ENCODE measurements at places on chromosomes 5 and 9. TPM values are rescaled to one million over a fixed set of nuclear protein-coding genes. Genes with fewer than 3 reads are reported as not detected.
A peak's percentile ranks its signal among the peaks of the same experiment; 100 is the strongest.

- DNase-seq, result no peak
These were observed 86.9 kb downstream of the MACIR start for GRCh38 chr5:103345461-103345860.

GRCh38 chr5:110757118-110757729, 18.4 kb downstream of the SLC25A46 start:
- DNase-seq, result no peak

- no peak for DNase-seq
These were observed 25.7 kb downstream of the UTP15 start for GRCh38 chr5:73591102-73591695.

DNA sequence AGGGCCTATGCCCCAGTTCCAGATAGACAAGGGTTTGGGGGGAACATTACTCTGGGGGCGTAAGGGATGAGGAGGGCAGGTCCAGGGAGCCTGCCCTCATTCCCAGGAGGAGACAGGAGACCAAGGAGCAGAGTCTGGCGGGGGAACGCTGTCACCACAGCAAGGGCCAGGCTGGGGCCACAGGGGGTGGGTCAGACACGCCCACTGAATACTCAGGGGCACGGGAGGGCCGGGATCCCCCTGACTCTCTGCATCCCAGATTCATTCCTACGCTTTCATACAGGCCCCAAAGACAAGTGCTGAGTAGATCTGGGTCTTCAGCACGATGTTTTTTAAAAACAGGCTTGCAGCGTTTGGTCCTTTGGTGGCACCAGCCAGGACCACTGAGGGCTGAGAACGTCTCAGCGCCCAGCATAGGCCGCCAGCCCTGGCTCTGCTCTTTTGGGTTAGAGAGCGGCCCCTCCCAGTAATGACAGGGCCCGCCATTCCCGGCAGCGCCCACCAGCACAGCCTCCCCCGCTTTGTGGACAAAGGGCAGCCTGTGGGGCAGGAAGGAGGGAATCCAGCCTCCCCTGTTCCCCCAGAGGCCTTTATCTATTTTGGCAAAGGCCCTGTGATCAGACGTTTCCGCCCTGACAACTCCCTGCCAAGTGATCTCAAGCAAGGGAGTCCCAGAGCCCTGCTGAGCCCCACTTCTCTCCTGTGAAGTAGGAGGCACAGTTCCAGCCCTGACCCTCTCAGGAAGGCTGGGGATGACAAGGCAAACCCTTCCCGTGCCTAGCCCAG, 24.9 kb downstream of the NEK6 start:
- no peak for DNase-seq

- DNase-seq, result peak; percentile 35
These were observed 27.9 kb upstream of the FBXL7 start for GRCh38 chr5:15472116-15472515.

- no peak for DNase-seq
These were observed 149.2 kb upstream of the CYLC2 start for GRCh38 chr9:102845827-102846371.

DNA sequence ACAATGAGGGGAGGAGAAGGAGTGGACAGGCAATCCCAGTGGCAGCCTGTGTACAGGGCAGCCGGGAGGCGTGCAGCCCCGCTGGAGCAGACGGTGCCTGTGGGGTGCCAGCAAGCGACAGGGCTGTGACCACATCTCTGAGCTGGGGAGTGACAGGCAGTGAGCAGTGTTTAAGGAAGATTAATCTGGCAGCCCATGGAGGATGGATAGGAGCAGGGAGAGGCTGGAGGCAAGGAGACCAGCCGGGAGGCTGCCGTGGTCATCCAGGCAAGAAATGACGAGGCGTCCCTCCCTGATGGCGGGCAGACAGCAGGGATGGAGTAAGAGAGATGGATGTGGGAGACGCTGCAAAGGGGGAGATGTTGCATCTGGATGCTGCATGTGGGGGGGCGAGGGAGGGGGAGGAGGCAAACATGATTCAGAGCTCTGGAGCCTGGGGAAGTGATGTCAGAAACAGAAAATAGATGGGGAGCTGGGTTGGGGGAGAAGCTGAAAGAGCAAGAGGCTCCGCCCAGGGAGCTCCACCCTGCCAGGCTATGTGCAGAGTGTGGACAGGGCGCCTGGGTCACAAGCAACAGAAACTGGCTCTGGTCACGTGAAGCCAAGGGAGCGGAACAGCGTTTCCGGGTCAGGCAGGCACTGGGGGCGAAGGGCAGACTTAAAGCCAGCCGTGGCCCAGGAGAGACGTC, 12.6 kb downstream of the UNC5A start:
- no peak for DNase-seq

DNA sequence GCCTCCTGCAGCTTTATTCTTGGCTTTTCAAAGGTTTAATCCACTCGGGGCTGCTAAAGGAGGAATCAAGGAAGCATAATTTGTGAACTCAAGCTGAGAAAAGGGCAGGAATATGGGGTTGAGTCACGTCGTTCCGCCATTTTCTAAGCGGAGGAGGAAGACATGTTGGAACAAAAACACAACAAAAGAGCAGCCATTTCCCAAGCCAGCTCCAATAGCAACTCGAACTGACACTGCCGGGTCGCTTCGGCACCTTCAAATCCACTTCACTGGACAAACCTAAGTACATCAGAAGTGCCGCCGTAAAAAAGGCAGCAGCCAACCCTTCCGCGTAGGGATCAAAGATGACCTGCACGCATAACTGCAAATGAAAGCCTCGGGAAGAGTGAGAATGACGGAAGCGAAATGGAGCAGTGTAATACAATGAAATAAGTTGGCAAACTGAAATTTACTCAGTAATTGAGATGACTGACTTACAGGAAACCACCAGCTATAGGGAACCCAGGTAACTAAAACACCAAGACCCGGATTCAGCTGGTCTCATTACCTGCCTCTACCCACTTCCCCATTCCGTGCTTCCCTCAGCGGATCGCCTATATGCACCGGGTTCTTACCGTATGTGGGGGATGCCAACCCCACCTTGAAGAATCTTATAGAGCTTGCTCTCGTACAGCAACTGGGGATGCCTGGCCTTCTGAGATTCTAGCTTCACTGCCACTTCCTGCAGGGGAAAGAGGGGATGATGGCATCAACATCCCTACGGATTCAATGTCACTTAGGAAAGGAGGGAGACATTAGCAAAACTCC, 1.6 kb downstream of the CSNK1A1 start:
- peak; percentile 50 for DNase-seq

DNA sequence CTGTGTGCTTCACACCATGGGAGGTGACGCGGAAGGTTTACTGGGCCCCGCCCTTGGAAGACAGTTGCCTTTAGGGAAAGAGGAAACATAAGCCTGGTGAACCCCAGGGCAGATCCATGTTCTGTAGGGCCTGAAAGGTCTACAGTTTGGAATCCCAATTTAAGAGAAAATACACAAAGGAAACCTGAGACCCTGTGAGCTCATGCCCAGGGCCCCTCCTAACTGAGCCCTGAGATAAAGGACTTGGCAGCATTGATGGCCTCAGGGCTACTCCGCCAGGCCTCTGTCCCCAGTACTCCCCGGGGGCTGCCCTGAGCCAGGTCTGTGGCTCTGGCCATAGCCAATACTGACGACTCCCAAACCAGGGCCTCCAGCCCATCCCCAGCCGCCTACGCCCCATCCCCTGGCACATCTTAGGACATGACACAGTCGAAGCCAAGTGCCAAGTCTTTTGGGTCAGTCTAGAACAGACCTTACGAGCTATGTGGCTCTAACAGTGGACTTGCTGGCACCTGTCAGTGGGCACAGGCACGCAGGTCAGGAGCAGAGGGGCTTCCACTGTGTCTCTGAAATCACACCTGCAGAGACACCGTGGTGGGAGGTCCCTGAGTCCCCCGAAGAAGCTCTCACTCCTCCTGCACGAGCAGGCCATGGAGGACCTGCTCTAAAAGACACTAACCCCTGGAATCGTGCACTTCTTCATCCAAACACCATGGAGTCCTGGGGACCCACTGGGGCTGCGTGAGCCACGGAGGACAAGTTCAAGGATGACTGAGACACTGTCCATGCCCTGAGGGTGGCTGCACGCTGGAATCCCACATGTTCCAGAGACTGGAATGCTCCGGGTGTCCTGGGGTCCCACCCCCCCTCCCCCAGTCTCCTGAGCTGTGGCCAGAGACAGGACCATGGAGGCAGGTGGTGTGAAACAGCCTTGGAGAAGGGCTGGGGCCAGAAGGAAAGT, 40.3 kb upstream of the BARHL1 start:
- no peak for DNase-seq

DNA sequence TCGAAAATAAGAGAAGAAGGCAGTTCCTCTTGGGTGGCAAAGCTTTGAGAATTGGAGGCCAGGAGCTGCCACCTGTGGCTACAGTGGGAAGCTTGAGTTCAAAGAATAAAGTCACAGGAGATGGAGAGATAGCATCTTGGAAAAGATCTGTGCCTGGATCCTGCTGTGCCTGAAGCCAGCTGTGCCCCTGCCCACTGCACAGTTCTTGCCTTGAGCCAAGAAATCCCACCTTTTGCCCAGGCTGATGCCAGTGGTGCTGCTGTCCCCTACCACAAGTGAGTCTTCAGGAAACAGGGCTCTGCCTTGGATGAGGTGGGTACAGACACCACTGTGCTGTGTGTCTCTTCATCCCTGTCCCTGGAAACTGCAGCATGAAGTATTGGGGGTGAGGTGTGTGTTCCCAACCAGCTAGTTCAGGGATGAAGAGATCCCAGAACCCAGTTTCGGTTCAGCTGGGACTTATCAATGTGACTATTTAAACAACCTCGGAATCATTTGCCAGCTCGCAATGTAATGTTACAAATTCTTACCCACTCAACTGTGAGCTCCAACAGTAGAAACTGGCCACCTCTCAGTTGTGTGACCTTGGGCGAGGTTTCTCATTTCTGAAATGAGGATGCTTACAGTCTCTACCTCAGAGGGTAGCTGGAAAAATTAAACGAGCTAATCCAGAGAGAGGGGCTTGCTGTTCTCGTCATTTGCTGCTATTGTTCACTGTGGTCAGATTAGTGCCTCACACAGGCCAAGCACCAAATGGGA, 5.9 kb downstream of the IER5L start:
- DNase-seq, result no peak

DNA sequence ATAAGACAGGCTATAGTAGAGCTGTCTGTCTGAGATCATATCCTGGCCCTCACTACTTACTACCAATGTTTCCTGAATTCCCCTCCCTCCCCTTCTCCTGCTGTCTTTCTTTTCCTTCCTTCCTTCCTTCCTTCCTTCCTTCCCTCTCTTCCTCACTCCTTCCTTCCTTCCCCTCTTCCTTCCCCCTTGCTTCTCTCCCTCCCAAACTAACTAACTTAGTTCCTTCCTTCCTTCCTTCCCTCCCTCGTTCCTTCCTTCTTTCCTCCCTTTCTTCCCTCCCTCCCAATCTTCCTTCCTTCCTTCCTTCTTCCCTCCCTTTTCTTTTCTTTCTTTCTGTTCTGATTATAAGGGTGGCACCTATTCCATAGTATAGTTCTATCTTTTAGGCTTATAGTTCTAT, 150.0 kb upstream of the GDNF start:
- DNase-seq, result no peak

GRCh38 chr9:97964901-97965300, 18.2 kb upstream of the ANP32B start:
- no peak for DNase-seq

FAXDC2 gene
- 3.0 TPM for total RNA-seq

CATSPER3 gene
- 0.50 TPM for total RNA-seq

CDKN2B-AS1 gene
- total RNA-seq, result not detected

NTRK2 gene
- not detected for total RNA-seq

GNA14 gene
- 0.37 TPM for total RNA-seq
